B cell (primary cell): ENCODE measurements at places on chromosomes 4 and X.

GRCh38 chr4:8910100-8910821 lies 38.6 kb upstream of the HMX1 start:
- no peak for DNase-seq
- H3K27ac ChIP-seq: no peak overlapping the region

DNA sequence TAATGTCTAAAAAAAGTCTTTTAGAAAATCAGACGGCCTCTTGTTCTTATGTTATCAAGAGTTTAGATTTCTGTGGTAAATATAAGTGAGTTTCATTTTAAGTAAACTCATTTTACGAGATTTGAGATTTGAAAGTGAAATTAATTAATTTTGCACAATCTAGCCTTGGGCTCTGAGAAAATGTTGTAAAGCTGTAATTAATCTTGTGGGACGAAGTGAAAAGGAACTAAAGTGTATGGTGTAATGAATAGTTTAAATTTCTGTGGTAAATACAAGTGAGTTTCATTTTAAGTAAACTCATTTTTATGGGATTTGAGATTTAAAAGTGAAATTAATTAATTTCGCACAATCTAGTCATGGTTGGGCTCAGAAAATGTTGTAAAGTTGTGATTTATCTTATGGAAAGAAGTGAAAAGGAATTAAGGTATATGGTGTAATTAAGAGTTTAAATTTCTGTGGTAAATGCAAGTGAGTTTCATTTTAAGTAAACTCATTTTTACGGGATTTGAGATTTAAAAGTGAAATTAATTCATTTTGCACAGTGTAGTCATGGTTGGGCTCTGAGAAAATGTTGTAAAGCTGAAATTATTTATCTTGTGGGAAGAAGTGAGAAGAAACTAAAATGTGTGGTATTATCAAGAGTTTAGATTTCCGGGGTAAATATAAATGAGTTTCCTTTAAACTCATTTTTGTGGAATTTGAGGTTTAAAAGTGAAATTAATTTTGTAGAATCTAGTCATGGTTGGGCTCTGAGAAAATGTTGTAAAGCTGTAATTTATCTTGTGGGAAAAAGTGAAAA lies 1.6 kb downstream of the SCML1 start:
- H3K27me3 ChIP-seq: no peaks in the 10 kb centered on the region
- DNase-seq: no peak
- peak overlapping the region; percentile 81 for H3K27ac ChIP-seq
- peaks cover 12% of the 10 kb centered on the region for H3K4me1 ChIP-seq
- peak overlapping the region; percentile 73 for H3K4me3 ChIP-seq

- H3K4me3 ChIP-seq: no peak overlapping the region
- H3K4me1 ChIP-seq: no peaks in the 10 kb centered on the region
- no peak overlapping the region for H3K27ac ChIP-seq
- no peak for DNase-seq
- no peaks in the 10 kb centered on the region for H3K27me3 ChIP-seq
Measured at GRCh38 chr4:75087865-75088264, 154.9 kb downstream of the PARM1 start.

- H3K4me1 ChIP-seq: no peaks in the 10 kb centered on the region
- H3K27ac ChIP-seq: no peak overlapping the region
- H3K4me3 ChIP-seq: no peak overlapping the region
- H3K27me3 ChIP-seq: no peaks in the 10 kb centered on the region
- no peak for DNase-seq
- no peaks in the 10 kb centered on the region for H3K36me3 ChIP-seq
Measured at GRCh38 chr4:8079916-8080753, 78.5 kb downstream of the ABLIM2 start.

- no peak for DNase-seq
- no peak overlapping the region for H3K4me3 ChIP-seq
- no peaks in the 10 kb centered on the region for H3K27me3 ChIP-seq
- peaks cover 2% of the 10 kb centered on the region for H3K4me1 ChIP-seq
- H3K36me3 ChIP-seq: no peaks in the 10 kb centered on the region
Measured at GRCh38 chrX:13235930-13236329, 83.9 kb downstream of the ATXN3L start.

DNA sequence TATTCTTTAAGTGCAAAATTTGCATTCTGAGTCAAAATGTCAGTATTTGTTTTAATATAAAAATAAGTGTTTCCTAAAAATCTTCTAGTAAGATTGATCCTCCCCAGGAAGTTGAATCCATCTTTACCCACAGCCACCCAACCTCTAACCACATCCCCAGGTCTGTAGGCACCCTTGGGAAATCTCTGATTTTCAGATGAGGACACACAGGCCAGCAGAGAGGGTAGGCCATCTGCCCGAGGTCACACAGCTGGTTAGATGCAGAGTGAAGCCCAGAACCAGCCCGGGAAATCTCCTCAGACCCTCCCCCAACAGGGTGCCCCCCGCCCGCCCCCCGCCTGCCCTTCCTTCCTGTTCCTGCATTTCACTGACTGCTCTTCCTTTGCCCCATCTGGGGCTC lies 277.5 kb downstream of the FBXW7 start:
- DNase-seq: no peak
- H3K4me3 ChIP-seq: no peak overlapping the region
- H3K36me3 ChIP-seq: no peaks in the 10 kb centered on the region
- H3K4me1 ChIP-seq: no peaks in the 10 kb centered on the region
- no peak overlapping the region for H3K27ac ChIP-seq
- peaks cover 4% of the 10 kb centered on the region for H3K27me3 ChIP-seq

- H3K4me3 ChIP-seq: no peak overlapping the region
- peak overlapping the region; percentile 56 for H3K27ac ChIP-seq
- DNase-seq: no peak
- peaks cover 17% of the 10 kb centered on the region for H3K36me3 ChIP-seq
- H3K4me1 ChIP-seq: no peaks in the 10 kb centered on the region
Measured at GRCh38 chr4:67603310-67604028, 44.9 kb downstream of the STAP1 start.

DNA sequence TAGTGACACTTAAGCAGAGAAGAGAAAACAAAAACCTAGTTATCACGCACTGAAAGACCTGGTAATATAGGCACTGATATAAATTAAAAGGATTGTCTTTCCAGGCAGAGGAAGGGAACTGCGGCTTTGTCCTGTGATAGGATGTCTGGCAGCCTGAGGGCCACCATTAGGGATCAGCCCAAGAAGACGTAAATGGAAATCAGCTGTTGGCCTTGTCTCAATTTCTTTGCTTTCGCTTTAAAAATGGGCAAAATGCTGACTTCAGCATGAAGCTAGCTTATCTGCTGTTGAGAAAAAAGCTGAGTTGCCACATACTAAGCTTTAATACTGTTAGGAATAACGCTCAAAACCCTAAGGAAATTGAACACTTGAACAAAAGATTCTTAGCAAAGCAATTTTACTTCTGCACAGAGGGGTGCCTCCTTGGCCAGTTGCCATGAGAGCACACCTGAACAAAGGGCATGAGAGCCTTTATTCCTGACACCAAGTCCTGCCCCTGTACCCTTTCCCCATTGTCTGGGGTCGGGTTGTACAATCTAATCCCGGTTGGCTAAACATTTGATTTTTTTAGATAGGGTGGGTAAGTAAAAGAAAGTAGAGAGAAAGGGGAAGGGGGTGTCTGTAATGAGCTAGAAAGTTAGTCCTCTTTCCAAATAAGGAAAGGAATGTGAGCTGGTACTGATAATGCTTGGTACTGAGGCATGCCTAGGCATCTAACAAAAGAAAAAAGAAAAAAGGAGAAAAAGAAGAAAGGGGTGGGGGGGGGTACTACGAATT lies 85.1 kb upstream of the UCP1 start:
- peaks cover 1% of the 10 kb centered on the region for H3K36me3 ChIP-seq
- H3K4me3 ChIP-seq: no peak overlapping the region
- H3K4me1 ChIP-seq: no peaks in the 10 kb centered on the region
- DNase-seq: no peak
- no peak overlapping the region for H3K27ac ChIP-seq

DNA sequence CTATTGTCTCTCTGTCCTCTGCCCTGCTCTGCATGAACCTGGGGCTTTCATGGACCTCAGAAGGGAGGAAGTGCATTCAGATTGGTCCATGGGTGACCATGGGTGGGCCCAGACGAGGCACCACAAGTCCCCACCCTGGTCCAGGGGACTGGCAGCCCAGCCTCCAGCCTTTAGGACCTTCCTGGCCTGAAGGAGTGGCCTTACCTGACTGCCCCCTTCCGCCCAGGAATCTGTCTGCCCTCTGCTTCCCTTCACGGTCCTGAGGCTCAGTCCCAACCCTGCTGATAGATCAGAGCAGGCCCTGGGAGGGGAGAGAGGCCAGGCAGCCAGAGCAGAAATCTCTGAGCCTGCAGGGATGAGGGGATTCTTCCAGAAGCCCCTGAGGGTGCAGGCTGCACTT lies 455.4 kb downstream of the PCDH18 start:
- no peak overlapping the region for H3K27ac ChIP-seq
- DNase-seq: no peak
- no peaks in the 10 kb centered on the region for H3K4me1 ChIP-seq

- no peak overlapping the region for H3K27ac ChIP-seq
- no peak overlapping the region for H3K4me3 ChIP-seq
- no peaks in the 10 kb centered on the region for H3K27me3 ChIP-seq
- no peaks in the 10 kb centered on the region for H3K36me3 ChIP-seq
Measured at GRCh38 chrX:13719192-13719856, 15.1 kb downstream of the TRAPPC2 start.

DNA sequence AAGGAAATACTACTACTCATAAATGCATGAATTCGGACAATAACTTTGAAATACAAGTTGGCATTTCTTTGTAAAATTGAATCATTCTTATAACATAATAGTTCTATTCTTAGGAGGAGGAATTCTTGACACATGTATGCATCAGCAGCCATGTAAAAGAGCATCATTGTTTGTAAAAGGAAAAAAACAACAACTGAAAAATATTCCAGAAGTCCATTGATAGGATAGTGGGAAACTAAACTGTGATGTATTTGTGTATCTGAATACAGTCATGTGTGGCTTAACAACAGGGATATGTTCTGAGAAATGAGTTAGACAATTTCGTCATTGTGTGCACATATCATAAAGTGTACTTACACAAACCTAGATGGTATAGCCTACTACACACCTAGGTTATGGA lies 102.0 kb upstream of the SH3RF1 start:
- no peak overlapping the region for H3K4me3 ChIP-seq
- H3K36me3 ChIP-seq: no peaks in the 10 kb centered on the region
- no peaks in the 10 kb centered on the region for H3K4me1 ChIP-seq
- DNase-seq: no peak
- H3K27ac ChIP-seq: no peak overlapping the region

GRCh38 chr4:52260514-52261210 lies 209.6 kb downstream of the SPATA18 start:
- no peaks in the 10 kb centered on the region for H3K36me3 ChIP-seq
- no peaks in the 10 kb centered on the region for H3K27me3 ChIP-seq
- H3K4me1 ChIP-seq: no peaks in the 10 kb centered on the region
- no peak overlapping the region for H3K4me3 ChIP-seq
- DNase-seq: no peak

GRCh38 chrX:18701621-18702361 lies 5.7 kb upstream of the PPEF1 start:
- H3K4me1 ChIP-seq: no peaks in the 10 kb centered on the region
- no peaks in the 10 kb centered on the region for H3K36me3 ChIP-seq
- no peaks in the 10 kb centered on the region for H3K27me3 ChIP-seq
- H3K4me3 ChIP-seq: no peak overlapping the region

DNA sequence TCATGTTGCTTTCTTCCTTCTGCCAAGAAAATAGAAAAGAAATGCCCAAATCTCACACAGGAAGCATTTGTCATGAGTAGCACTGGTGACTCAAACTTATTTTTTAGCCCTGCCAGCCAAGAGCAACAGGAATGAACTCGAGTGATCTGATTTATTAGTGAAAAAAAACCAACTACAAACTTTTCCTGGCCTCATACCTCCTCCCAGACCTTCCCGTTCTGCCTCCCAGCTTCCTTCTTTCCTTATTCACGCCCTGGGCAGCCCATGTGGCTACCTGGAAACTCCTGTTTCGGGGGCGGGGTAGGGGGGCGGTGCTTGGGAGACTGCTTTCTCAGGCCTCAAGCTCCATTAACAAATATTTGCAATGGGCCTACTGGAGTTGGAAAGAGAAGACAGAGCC lies 178.5 kb downstream of the NHS start:
- no peak for DNase-seq
- no peak overlapping the region for H3K4me3 ChIP-seq
- no peaks in the 10 kb centered on the region for H3K27me3 ChIP-seq
- no peaks in the 10 kb centered on the region for H3K4me1 ChIP-seq
- H3K36me3 ChIP-seq: no peaks in the 10 kb centered on the region

DNA sequence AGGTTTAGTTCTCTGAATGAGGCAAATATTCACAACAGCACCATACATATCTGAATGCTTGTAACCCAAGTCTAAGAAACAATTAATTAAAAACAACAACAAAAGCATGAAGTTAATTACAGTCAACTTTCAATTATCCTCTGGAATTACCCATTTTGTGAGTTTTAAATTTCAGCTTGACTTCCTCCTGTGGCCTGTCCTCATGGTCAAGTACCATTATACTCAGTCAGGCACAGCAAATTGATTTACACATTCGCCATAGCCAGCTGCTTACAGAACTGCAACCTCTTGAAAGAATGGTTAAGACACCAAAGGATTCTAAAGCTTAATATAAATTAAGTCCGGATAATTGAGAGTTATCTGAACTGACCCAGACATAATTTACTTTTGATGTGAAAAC lies 306.5 kb downstream of the CAMK2D start:
- H3K4me1 ChIP-seq: no peaks in the 10 kb centered on the region
- H3K27me3 ChIP-seq: no peaks in the 10 kb centered on the region
- H3K4me3 ChIP-seq: no peak overlapping the region
- H3K36me3 ChIP-seq: no peaks in the 10 kb centered on the region
- no peak overlapping the region for H3K27ac ChIP-seq
- DNase-seq: no peak

DNA sequence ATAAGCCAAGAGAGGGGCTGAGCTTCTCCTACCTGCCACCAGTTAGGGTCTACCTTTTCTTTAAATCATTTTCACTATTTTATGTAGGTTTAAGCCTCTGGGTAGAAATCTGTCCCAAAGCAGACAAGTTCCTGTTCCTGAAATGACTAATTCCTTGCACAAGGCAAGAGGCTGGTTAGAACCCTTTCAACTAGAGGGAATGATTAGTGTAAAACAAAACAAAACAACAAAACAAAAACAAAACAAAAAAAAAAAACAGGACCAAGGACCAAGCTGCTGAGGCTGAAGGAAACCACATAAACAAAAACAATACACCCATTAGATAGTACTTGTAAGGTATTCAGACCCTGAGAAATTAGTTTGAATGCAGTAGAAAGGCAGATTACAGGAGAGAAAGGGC lies 62.7 kb downstream of the MAML3 start:
- no peaks in the 10 kb centered on the region for H3K27me3 ChIP-seq
- no peak for DNase-seq
- no peak overlapping the region for H3K4me3 ChIP-seq
- H3K27ac ChIP-seq: no peak overlapping the region
- H3K4me1 ChIP-seq: peaks cover 34% of the 10 kb centered on the region
- H3K36me3 ChIP-seq: no peaks in the 10 kb centered on the region

DNA sequence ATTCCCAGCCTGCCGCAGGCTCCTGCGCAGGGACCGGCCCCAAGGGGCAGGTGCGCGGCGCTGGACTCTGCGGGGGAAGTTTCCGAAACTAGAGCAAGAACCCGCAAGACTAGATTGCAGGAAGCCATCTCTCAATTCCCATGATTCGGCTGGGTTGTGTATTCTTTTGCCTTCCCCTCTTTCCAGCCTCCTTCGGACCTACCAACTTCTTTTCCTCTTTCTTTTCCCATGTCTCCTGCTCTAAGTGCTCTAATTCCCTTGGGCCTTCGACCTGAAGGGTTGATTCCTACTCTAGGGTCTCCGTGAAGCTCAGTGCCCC lies 645 bp upstream of the OPHN1 start:
- peak; percentile 2 for DNase-seq
- H3K27ac ChIP-seq: no peak overlapping the region
- no peaks in the 10 kb centered on the region for H3K36me3 ChIP-seq
- H3K4me1 ChIP-seq: peaks cover 4% of the 10 kb centered on the region

- H3K27ac ChIP-seq: no peak overlapping the region
- H3K4me3 ChIP-seq: no peak overlapping the region
- no peaks in the 10 kb centered on the region for H3K27me3 ChIP-seq
- H3K4me1 ChIP-seq: no peaks in the 10 kb centered on the region
- no peak for DNase-seq
Measured at GRCh38 chr4:93466446-93466845, 362.1 kb upstream of the ATOH1 start.
